ENCODE measurements at places on chromosomes 5 and 9.

DNA sequence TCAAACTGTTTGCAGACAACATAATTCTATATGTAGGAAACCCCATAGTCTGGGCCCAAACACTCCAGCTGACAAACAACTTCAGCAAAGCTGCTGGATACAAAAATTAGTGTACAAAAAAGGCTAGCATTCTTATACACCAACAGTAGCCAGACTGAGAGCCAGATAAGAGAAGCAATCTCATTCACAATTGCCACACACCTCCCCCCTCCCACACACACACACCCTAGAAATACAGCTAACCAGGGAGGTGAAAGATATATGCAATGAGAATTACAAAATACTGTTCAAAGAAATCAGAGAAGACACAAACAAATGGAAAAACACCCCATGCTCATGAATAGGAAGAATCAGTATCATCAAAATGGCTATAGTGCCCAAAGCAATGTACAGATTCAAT, 9.0 kb downstream of the MTREX start:
- H3K27ac ChIP-seq: no peak overlapping the region
- no peak for DNase-seq
- no peaks in the 10 kb centered on the region for H3K27me3 ChIP-seq
- no peaks in the 10 kb centered on the region for H3K36me3 ChIP-seq
- no peak overlapping the region for H3K4me3 ChIP-seq
- H3K4me1 ChIP-seq: peaks cover 9% of the 10 kb centered on the region

DNA sequence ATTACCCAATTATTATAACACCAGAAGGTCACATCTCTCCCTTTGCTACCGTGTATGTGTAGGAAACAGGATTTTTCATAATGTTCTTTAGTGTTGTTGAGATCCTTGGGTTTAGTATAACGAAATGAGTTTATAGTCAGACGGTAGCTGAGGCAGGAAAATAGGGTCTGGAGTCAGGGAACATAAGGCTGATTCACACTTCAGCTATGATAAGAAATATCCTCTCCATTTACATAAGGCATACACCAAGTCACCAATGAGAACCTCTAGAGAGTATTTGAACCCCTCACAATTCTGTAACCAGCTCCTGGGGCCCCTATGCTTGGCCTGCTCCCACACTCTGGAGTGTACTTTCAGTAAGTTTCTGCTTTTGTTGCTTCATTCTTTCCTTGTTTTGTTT, 58.9 kb upstream of the ANKH start:
- H3K27me3 ChIP-seq: no peaks in the 10 kb centered on the region
- no peak for DNase-seq
- H3K36me3 ChIP-seq: no peaks in the 10 kb centered on the region
- no peak overlapping the region for H3K27ac ChIP-seq

DNA sequence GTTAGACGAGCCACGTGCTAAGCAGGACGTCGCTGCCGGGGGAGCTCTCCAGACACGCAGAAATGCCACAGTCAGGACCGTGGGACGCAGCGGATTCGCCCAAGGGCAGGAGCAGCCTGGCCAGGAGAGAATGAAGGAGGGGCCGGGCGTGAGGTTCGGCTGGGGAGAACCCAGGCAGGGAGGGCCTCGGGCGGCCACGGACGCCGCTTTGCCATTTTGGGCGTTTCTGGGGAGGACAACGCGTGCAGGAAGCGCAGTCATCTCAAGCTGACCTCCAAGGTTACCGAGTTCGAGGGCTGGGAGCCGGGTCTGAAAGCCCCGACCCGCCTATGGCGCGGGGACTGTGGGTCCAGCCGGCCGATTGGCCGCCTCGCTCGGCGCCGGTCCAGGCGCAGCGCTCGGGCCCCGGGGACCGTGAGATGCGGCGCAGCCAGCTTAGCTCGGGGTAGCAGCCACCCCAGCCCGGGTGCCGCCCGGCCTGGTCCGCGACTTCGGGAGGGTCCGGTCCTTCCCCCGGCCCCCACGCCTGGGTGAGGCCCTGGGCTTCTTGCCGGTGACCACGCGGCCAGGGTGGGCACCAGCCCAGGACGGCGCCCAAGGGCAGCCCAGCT, 760 bp upstream of the MAN1B1 start:
- H3K4me1 ChIP-seq: peaks cover 61% of the 10 kb centered on the region
- peak overlapping the region; percentile 68 for H3K4me3 ChIP-seq
- H3K36me3 ChIP-seq: peaks cover 47% of the 10 kb centered on the region
- H3K27ac ChIP-seq: peak overlapping the region; percentile 96
- H3K27me3 ChIP-seq: no peaks in the 10 kb centered on the region
- peak; percentile 44 for DNase-seq

DNA sequence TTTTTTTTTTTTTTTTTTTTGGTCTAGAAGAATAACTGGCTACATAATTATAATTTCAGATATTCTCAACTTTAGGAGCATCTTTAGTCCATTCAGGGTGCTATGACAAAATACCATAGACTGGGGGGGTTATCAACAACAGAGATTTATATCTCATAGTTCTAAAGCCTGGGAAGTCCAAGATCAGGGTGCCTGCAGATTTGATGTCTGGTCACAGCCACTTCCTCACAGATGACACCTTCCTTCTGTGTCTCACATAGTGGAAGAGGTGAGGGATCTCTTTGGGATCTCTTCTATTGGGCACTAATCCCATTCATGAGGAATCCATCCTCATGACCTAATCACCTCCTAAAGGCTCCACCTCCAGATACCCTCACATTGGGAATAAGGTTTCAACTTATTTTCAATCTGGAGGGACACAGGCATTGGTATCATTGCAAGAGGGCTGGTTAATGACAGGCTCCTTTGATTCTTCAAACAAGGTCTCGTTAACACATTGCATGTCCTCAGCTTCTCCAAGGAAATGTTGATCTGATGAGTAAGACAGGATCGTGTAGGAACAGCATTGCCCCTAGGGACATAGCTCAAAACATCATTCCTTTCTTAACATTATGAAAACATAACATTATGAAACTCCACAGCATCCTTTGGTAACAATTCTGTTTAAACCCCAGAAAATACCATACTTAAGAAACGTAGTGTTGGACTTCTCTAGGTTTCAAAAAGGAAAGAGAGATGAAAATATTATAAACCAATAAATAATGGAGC, 372.4 kb downstream of the SEMA5A start:
- H3K36me3 ChIP-seq: no peaks in the 10 kb centered on the region
- no peaks in the 10 kb centered on the region for H3K4me1 ChIP-seq
- no peak overlapping the region for H3K4me3 ChIP-seq
- DNase-seq: no peak
- H3K27me3 ChIP-seq: no peaks in the 10 kb centered on the region

DNA sequence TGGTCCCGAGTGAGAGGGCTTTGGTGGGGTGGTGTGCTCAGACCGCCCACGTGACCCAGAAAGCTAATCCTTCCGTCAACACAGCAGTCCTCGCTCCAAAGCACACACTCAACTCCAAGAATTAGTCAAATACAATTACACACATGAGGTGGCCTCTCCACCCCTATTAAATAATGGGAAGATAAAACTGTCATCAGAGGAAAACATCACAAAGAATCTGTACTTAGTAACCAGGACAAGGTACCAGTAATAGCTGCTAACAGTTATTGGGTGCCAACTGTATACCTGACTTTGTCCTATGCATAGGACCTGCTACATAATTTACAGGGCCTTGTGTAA, 222.8 kb downstream of the HSPA4 start:
- no peak overlapping the region for H3K27ac ChIP-seq
- no peak for DNase-seq
- H3K36me3 ChIP-seq: no peaks in the 10 kb centered on the region
- no peak overlapping the region for H3K4me3 ChIP-seq
- H3K27me3 ChIP-seq: no peaks in the 10 kb centered on the region

- peaks cover 54% of the 10 kb centered on the region for H3K4me1 ChIP-seq
- H3K36me3 ChIP-seq: no peaks in the 10 kb centered on the region
- H3K27me3 ChIP-seq: no peaks in the 10 kb centered on the region
- peak; percentile 93 for DNase-seq
These were observed 6.3 kb upstream of the IRF1 start for GRCh38 chr5:132496631-132497487.

All from stomach (tissue), 19 donors.